ENCODE measurements at places on chromosomes 4 and X. TPM values are rescaled to one million over a fixed set of nuclear protein-coding genes. Genes with fewer than 3 reads are reported as not detected.

DNA sequence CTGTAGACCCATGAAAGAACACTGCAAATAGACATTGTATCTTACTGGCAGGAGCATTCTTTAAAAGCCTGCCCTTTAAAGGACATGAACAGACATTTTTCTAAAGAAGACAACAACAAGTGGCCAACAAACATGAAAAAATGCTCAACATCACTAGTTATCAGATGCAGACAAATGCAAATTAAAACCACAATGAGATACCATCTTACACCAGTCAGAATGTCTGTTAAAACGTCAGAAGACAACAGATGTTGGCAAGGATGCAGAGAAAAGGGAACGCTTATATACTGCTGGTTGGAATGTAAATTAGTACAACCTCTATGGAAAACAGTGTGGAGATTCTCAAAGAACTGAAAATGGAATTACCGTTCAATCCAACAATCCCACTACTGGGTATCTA lies 77.2 kb downstream of the ATP10D start:
- no peak for DNase-seq

KLB gene
- not detected for total RNA-seq

DNA sequence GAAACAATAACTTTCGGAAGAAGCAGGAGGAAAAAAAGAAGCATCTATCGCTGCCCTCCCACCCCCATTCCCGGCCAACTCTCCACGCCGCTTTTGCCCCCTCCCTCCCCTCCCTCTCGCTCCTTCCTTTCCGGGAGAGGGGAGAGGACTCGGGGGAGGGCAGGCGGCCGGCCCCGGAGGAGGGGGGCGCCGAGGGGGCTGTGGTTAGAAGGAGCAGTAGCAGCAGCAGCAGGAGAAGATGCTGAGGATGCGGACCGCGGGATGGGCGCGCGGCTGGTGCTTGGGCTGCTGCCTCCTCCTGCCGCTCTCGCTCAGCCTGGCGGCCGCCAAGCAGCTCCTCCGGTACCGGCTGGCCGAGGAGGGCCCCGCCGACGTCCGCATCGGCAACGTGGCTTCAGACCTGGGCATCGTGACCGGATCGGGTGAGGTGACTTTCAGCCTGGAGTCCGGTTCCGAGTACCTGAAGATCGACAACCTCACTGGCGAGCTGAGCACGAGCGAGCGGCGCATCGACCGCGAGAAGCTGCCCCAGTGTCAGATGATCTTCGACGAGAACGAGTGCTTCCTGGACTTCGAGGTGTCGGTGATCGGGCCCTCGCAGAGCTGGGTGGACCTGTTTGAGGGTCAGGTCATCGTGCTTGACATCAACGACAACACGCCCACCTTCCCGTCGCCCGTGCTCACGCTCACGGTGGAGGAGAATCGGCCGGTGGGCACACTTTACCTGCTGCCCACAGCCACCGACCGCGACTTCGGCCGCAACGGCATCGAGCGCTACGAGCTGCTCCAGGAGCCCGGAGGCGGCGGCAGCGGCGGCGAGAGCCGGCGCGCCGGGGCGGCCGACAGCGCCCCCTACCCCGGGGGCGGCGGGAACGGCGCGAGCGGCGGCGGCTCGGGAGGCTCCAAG lies 1.3 kb downstream of the PCDH7 start:
- no peak for DNase-seq

DNA sequence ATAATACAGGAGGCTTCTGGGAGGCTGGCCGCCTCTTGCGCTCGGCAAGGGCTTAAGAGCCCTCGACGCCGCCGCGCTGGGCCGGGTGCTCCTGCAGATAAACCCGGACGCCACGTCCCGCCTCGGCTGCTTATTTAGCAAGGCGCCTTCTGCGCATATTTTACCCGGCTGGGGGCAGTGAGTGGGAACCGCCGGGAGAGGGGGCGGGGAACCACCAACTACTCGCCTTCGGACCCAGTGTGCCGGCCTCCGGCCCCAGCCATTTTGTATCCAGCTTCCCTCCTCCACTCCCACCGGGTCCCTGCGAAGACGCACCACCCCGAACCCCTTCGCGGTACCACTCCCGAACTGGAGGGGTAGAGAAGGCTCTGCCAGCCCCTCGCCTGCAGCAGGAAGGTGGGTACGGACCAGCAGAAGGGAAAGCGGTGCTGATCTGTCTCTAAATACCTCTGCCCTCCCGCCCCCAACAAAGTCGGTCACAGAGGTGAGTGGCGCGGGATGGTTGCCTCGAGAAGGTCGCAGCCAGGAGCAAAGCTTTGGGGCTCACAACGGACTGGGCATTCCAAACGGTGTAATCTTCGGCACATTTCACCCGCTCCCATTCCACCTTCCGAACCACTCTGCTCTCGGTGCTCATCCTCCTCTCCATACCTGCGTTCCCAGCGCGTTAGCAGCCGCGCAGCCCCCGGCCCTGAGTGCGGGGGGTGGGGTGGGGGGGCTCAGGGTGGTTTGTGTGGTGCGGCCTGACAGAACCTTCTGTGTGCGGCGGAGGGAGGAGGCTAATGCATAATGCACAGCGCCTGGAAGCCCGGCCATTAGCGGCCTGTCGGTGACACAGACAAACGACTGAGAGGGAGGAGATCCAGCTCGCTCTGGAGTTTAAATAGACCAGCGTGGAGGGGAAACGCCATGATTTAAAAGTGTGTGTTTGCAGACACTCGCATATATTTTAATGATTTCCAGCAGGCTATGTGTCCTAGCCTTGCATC lies 4.9 kb upstream of the BCOR start:
- DNase-seq = no peak

GRCh38 chr4:81424336-81424735 lies 47.4 kb downstream of the RASGEF1B start:
- no peak for DNase-seq

- no peak for DNase-seq
Measured at GRCh38 chr4:7607156-7607910, 172.6 kb upstream of the PSAPL1 start.

- DNase-seq = no peak
Measured at GRCh38 chrX:133868250-133868649, 117.1 kb downstream of the GPC3 start.

- no peak for DNase-seq
Measured at GRCh38 chr4:171814545-171814944, 1.3 kb downstream of the GALNTL6 start.

DNA sequence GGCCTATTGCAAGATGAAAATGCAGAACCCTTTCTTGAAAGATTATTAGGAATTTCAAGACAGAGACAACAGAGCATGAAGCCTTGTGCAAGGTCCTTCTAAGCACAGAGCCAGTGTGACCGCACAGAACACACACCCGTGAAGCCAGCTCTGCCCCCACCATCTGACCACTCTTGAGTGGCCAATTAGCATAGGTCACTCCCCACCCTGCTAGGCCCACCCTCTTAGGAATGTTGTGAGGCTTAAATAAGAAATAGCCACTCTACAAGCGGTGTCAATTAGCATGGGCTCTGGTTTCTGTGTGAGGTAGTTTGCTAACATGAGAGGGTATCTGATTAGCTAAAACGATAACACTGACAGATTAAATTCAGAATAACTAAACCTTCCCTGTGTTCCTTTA lies 152.9 kb downstream of the PTTG2 start:
- no peak for DNase-seq

SPOCK3 gene
- total RNA-seq = not detected

USP17L28 gene
- not detected for total RNA-seq

FHIP1A gene
- total RNA-seq = 0.18 TPM

DNA sequence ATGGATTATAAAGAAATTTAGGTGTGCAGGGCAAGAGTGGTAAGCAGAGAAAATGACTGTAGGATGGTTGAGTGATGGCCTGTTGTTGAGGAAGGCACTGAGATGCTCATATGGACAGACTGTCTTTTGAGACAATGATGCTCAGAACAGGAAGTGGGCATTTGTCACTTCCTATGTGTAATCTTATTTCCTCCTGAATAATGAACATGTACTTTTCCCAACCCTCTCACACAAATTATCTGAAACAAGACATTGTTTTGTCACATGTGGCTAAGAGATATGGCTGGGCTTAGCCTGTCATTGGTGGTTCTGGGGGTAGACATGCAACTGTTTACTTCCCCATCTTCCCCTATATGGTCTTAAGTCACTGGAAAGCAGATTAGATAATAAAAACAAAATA lies 240.5 kb downstream of the CFAP47 start:
- no peak for DNase-seq

DNA sequence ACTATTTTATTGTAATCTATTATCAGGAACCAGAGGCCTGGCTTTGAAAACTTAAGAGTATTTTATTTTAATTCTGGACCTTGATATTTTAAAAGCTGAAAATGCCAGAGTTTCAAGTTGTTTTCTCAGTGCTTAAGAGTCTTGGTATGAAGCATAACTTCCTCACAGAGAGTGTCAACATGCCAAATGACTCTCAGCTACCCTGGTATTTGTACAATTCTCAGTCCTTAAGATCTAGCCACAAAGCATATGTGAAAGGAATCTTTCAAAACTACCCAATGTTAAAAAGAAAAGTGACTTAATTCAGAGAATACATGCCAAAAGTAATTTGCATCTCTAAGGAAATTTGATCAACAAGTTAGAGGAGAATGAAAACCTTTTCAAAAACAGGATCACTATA lies 171.9 kb downstream of the DKK2 start:
- DNase-seq = no peak

GRCh38 chrX:134365904-134366303 lies 94.1 kb upstream of the HPRT1 start:
- no peak for DNase-seq

CDX4 gene
- not detected for total RNA-seq

DNA sequence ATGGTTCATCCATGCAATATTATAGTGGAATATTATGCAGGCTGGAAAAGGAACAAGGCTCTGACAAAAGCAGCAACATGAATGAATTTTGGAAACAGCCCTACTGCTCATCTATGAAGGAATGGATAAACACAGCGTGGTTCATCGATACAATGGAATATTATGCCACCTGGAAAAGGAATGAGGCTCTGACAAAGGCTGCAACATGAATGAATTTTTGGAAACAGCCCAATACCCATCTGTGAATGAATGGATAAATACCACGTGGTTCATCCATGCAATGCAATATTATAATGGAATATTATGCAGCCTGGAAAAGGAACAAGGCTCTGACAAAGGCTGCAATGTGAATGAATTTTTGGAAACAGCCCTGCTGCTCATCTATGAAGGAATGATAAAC lies 160.4 kb downstream of the CRLF2 start:
- no peak for DNase-seq

- no peak for DNase-seq
Measured at GRCh38 chrX:94401426-94401825, 727.4 kb downstream of the FAM133A start.

CEP44 gene
- 26.9 TPM for total RNA-seq

- no peak for DNase-seq
Measured at GRCh38 chrX:46433892-46434291, 111.3 kb downstream of the ZNF674 start.

Data from activated CD4-positive, alpha-beta memory T cell treated with anti-CD3 and anti-CD28 coated beads, Interleukin-2, amount 10 ng/mL, durations not matched to agents 7 days and 5 days (primary cell).